NCI-H524 (cell line): ENCODE measurements at places on chromosomes 2 and 18.

GRCh38 chr2:100408104-100408503, 9.4 kb downstream of the CHST10 start:
- DNase-seq = no peak

GRCh38 chr2:100283724-100284501, 38.4 kb downstream of the LONRF2 start:
- DNase-seq = peak; percentile 68

DNA sequence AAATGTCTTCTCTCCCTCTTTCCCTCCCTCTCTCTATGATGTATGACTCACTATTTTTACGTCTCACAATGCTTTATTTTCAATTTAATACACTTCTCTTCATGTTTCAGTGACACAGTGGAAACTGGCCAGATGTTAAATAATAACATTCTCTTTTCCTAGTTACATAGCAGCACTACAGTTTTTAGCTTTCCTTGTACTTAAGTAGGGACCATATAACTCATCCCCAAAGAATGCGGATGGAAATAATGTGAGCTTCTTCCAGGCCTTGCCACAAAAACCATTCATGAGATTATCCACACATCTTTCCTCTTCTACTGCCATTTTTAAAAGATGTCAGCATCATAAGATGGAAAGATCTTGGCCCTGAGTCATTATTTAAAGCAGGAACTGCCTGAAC, 789.4 kb downstream of the LRP1B start:
- DNase-seq = no peak

DNA sequence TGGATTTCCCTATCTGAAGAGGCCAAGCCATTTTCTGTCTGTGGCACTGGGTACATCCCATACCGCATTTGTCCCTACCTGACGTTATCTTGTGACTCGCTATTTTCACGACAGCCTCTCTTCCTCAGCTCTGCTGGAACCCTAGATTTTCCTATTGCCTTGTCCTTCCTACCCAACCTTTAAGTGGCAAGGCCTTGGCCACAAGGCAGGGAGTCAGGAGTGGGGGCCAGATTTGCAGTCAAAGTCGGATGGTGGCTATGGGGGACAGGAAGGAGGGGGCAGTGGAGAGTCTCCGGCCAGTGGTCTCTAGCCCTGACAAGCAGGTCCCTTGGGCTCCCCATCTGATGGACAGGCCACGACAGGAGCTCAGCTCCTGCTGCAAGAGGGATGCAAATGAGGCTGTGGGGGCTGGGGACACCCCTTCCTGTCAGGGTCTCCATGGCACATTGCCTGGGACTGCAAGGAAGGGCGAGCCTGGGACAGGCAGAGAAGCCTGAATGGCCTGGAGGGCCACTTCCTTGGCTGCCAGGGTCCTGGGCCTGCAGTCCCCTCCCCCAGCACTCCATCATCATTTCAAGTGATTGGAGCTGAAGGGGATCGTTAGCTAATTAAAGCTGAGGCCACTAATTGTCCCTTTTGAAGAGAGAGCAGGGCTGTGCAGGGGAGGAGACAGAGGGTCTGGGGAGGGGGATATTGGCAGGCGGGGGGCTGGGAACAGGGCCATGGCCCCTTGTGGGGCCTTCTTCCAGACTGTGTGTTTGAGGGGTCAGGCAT, 6.3 kb upstream of the ECEL1 start:
- no peak for DNase-seq

DNA sequence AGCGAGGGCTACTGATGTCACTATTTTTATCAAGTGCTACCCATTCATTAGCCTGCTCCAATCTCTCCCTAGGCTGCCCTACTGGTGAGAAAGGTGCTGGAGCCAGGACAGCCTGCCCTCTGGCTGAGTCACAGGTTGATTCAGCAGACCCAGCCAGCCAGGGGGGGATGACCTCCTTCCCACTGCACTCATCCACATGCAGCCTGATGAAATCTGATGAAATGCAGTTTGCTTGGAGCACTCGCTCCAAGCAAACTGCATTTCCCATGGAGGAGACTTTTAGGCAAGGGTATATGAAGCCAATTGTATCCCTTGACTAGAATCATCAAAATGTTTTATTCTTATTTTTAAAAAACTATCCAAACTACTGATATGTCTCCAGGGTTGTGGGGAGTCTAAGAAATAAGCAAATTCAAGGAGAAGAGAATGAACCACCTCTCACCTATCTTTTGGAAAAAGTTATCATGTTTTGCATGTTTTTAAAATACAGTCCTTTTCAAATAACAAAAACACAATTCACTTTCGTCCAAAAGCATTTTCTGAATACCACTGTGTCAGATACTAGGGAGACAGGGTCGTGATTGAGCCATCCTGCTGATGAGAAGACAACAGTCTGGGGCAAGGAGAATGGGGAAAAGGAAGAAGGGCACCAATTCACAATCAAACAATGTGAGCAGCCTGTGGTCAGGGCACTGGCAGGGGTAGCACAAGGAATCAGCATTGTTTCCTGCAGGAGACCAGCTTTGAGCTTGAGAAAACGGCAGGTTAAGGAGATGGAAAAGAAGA, 128.3 kb downstream of the AFF3 start:
- no peak for DNase-seq

GRCh38 chr18:55857409-55857808, 269.4 kb upstream of the TCF4 start:
- DNase-seq = no peak

- DNase-seq = no peak
Measured at GRCh38 chr2:164782323-164782722, 59.3 kb downstream of the COBLL1 start.

DNA sequence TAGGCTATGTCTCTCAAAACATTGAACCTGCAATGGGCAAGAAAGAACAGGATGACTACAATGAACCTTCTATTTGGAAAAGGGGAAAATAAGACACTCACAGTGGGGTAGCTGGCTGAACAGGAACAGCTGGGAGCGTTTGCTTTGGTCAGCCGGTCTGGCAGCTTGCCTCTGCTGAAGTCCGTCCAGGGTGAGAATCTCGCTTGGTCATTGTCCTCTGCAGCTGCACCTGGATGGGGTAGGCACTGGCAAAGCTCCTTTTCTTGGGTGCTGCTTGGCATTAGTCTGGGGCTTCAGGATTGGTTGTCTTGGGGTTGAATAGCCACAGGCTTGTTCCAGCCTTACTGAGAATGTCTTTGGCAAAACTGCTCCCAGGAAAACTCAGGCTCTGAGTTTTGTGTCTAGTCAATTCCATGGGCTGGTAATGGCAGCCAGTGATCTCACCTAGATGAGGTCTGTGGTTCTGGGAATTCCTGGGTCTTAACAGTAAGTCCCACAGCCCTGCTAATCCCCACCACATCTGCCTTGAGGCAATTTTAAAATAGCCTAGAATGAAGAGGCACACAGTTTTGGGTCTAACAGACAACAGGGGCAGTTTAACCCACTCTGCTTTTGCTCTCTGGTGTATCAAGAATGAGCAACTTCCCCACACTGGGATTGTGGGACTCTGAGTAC, 13.4 kb downstream of the NEDD4L start:
- no peak for DNase-seq

DNA sequence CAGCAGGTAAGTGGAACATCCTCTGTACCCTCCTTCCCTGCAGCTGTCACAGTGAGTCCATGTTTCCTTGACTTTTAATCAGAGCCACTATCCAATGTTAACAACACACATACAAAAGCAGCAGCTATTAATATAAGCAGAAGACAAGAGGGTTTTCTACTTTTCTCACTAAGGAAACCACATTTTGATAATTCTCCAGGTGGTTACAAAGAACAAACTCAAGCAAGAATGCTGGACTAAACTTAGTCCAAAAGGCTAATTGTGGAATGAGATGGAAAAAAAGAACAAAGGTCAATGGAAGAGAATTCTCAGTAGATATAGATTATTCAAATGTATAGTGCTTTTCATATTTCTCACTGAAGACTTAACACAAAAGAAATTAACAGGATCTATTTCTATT, 176.9 kb upstream of the SLC39A10 start:
- no peak for DNase-seq

DNA sequence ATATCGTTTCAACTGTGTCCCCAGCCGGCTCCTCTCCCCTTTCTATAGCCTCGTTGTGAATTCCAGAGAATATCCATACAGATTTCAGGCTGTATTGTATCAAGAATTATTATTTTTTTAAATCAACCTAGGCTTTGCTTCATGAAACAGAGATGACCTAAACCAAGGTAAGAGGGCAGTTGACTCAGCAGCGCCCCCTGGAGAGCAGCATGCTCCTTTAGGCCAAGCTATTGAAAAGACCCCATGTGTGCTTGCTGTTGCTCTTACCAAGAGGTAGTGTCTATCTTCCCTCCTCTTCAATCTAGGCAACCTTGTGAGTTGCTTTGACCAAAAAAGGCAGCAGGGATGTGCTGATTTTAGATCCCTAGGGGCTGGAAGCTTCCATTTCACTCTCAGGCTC, 426.7 kb upstream of the SMIM21 start:
- peak; percentile 17 for DNase-seq

GRCh38 chr2:130825231-130825965, 11.3 kb upstream of the ARHGEF4 start:
- peak; percentile 84 for DNase-seq

DNA sequence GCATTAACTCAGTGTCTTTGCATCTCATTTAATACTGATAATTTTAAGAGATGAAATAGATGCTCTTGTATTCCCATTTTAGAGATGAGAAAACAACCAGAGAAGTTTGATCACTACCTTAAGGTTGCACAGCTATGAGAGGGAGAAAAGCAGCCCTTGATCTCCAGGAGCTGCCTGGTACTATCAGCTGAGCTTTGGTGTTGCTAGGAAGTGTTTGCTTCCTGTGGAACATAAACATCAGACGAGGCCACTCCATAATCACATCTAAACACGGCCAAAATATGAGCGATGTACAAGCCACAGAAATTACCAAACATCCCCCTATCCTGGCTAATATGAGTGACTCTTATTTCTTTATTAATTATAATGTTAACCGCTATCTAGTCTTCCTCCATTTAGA, 620 bp upstream of the WDFY1 start:
- no peak for DNase-seq

DNA sequence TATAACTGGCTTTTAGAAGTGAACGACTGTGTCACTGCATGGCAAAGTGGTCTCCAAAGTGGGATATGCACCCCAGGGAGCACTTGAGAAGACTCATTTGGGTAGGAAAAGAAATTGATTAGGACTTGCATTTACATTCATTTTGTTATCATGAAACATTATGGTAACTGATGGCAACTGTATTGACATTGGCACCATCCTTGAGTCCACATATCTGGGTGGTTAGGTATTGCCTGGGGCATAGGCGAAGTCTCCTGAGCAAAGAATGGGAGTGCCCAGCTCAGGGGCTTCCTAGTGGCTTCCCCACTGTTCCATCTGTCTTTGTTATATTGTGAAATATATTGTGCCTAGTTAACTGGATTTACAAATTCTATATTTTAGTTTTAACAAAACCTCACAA, 29.2 kb downstream of the SPATS2L start:
- no peak for DNase-seq

DNA sequence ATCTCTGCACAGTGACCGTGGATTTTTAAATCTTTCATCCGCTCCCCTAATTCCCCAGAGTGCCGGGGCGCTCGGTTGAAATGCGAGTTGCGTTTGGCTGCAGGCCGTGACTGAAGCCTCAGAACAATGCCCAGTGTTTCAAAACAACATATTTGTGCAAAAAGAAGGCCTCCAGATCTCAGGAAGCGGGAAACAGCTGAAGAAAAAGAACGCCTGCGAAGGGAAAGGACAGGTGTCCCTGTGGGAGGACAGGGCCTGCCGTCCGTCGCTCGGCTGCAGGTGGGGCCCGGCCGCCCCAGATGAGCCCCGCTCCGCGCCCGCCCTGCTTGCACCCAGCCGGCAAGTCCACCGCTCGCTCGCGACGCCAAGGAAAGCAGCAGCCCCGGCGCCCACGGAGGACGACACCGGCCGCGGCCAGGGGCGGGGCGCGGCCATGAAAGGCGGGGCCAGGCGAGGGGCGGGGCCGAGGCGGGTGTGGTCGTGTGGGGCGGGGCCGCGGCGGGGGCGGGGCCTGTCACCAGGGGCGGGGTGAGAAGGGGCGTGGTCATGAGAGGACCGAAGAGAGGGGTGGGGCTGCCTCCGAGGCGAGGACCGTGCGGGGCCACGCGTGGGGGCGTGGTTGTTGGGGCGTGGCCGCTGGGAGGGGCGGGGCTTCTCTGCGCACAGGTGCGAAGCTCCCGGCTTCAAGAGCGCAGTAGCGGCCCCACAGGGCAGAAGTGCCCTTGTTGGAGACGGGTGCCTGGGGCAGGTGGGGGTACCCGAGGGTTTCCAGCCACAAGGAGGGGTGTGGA, 17.6 kb upstream of the BOK start:
- no peak for DNase-seq

DNA sequence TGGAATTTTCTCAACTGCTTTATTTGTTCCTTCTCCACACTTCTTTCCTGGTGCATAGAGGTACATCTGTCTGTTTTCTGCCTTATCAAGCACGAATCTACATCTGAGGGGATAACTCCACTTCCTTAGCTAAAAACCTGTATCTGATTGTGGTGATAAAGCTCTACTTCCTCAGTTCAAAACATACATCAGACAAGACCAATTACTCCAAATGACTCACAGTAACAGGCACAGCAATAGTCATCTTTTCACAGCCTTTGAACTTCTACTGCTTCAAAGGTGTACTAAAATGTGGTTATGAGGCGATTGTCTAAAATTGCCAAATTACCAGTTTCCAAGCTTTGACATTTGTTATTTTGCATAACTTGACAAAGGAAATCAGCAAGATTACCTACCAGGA, 803.6 kb upstream of the ZEB2 start:
- no peak for DNase-seq

DNA sequence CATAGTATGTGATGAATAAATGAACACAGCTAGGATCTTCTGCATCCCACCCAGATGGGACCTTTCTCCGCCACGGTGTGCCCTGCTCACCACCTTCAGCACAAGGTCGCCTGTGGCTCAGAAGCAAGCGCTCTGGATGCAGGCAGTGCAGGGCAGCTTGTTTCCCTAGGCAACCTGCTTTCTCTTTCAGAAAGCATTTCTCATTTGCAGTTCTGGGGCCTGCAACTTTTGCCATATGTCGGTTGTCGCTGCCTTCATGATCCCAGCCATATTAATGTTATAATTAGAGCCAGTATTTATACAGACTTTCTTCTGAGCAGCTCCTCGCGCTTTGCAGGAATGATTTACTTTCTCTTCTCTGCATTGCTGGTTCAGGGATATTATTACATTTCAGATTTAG, 692.8 kb downstream of the RNF144A start:
- DNase-seq = peak; percentile 68

GRCh38 chr2:226307487-226308322, 491.9 kb downstream of the IRS1 start:
- DNase-seq = no peak

DNA sequence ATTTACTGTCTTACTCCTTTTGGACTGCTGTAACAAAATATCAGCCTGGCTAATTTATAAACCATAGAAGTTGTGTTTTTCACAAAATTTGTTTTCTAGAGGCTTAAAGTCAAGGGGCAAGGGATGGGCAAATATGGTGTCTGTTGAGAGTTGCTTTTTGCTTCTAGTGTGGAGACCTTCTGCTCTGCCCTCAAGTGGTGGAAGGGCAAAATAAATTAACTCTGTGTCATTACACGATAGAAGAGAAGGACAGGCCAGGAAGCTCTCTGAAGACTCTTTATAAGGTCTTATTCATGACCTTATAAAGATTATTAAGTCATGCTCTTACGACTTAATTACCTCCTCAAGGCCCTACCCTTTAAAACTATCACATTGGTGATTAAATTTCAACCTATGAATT, 181.2 kb upstream of the LRATD1 start:
- peak; percentile 10 for DNase-seq
